Amniotic stem cell (primary cell): ENCODE measurements at places on chromosomes 4 and X.
A peak's percentile ranks its signal among the peaks of the same experiment; 100 is the strongest.

DNA sequence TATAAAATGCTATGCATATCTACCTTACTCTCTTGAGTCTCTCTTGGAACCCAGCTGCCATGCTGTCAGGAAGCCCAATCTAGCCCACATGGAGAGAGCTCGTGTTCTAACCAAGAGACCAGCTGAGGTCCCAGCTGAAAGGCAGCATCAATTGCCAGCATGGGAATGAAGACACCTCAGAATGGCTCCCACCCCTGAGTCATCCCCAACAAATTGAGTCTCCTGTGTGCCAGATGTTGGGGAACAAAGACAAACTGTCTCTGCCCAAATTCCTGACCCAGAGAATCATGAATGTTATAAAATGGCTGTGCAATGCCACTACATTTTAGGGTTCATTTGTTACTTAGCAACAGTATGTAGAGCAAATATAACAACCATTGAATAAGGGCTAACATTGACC is 105.2 kb upstream of the STX18 start:
- no peak for DNase-seq

GRCh38 chr4:115515366-115515765 is 401.9 kb upstream of the NDST4 start:
- DNase-seq: no peak

GRCh38 chr4:5027346-5027745 is 8.1 kb upstream of the CYTL1 start:
- no peak for DNase-seq

- DNase-seq: peak; percentile 10
These were observed 513.6 kb upstream of the PITX2 start for GRCh38 chr4:111136438-111136837.

DNA sequence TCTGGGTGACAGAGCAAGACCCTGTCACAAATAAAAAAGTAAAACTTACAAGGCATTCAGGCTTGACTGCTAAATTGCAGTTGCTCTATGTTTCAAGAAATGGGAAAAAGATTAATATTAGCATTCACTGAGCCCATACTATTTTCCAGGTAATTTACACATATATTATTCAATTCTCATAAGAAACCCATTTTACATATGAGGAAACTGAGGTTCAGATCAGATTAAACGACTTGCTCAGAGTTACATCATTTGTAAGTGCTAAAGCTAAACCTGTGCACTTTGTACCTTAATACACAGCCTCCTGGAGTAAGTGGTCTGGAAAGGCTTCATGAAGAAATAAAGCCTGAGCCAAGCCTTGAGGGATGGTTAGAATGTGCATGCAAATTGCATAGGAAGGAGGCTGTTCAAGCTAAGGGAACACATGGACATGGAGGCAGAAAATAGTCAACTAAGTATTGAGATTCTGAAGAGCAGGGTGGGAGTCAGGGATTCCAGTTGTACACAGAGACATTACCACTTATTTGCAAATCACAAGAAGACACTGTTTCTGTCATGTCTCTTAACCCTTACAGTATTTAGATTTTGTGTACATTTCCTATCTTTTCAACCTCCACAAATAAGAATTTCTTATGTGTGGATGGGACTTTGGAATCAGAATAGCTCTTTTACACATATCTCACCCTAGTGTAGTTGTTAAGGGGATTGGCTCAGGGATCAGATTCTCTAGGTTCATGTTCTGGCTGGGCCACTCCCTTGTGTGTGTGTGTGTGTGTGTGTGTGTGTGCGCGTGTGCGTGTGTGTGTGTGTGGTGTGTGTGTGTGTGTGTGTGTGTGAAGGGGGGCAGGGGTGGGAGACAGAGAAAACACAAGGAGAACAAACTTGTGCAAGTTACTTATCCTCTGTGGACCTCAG is 113.4 kb downstream of the TMEM164 start:
- DNase-seq: no peak

DNA sequence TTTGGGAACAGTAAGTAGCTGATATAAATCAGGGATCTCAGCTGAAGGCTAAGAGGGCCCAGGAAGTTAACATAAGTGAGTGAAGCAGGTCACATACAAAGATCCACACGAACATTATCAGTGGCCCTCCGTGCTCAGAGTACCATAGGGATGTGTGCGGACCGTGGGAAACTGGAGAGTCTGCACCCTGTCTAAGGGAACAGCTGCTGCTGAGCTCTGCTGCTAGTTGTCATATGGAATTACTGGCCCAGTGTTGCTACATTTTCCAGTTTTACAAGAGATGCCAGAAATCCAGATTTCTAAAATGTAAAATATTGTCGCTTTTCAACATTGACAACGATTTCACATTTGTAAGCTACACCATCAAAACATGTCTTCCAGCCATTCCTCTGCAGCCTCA is 90.5 kb downstream of the RTL5 start:
- DNase-seq: no peak

DNA sequence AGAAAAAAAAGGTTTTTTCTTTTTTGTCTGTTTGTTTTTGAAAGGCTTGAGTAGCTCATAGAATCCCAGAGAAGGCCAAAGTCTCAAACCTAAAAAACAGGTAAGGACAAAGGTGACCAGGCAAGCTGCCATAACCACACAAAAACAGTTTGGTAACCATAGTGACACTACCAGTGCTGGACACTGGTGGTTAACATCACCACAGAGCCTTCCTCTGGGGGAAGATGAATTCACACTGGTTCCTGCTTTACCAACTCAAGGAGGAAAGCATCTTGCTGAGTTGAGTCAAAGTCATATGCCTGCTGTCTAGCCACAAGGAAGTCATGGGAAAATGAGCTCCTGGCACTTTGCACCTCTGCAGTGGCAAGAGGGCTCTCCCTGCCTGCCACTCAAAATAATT is 32.5 kb downstream of the IDS start:
- no peak for DNase-seq

DNA sequence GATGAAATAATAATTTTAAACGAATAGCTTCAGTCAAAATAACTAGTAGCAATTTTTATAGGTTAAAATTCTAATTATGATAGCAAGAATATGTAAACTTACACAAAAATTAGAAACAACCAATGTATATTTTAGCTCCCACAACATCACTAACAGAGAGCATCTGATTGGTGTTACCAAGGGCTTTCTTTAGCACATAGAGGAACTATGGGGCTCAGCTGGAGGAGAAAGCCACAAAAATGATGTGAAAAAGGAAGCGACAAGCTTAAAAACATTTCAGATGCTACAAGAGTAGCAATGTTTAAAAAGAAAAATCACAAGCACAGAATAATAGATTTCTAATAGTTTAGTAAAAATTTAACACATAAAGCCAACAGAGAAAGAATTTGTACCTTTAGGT is 56.3 kb downstream of the ATP8A1 start:
- DNase-seq: no peak

GRCh38 chr4:174215961-174216680 is 67.3 kb downstream of the FBXO8 start:
- DNase-seq: no peak

DNA sequence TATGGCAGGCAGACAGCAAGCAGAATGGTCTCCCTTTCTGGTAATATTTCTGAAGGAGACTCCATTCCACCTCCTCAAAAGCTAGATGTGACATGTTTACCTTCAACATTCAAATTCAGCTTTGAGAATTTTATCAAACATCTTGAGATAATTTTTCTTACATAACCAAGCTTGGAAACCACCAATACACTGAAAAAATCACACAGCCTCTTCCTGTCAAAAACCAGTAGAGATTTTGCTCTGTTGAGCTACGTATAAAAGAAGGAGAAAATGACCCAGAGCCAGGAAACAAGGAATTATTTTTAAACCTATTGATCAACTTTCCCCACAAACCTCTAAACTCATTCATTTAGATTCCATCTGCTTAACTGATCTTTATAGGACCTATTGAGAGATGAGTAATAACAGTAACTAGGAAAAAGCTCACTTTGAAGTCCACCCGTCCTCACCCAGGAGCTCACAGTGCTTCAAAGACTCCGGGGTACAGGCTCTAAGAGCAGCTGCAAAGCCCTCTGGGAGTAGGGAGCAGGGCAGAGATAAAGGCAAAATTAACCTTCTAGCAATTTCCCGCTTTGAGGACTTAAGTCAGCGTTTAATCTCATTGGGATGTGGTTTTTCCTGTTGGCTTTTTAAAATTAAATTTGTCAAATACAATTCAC is 318.2 kb upstream of the RASGEF1B start:
- no peak for DNase-seq

DNA sequence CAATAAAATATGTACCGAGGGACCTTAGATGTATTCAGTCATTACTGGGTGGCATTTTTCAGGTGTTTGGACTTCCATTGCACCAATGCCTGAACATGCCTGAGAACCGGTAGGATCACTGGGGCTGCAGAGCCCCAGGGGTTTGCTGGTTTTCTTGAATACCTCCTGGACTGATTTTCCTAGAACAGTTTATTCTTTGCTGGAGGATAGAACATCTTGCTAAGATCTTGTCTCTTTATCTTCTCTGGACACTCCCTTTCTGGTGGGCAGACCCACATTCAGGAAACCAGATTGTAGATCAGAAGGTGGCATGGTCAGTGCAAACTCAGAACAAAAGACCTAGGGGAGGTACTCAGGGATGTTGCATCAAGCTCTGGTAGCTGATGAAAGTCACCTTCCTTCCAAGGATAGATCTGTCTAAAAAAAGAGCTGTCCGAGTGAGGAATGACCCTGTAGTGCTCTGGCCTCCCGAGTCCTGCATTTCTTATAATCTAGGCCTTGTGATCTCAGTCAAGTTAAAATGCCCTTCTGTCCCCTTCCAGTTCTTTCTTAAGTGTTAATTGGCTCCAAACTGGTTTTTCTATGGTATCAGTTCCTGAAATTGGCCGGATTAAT is 84.8 kb downstream of the CLDN34 start:
- no peak for DNase-seq

DNA sequence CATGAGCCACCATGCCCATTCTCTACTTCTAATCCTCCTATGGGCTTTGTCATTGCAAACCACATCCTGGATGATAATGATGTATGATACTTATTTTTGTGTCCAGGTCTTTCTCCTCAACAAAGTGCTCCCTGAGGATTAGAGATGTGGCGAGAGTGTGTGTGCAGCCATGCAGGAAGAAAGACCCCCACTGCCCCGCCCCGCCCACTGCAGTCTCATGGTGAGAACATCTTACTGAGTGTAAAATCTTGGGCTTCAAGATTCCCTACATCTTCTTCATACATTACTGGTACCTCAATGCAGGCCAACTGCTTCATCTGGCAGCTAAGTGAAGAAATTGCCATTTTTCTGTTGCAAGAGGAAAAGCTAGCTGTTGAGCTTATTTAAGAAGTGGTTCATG is 25.9 kb upstream of the MAP3K15 start:
- DNase-seq: no peak

DNA sequence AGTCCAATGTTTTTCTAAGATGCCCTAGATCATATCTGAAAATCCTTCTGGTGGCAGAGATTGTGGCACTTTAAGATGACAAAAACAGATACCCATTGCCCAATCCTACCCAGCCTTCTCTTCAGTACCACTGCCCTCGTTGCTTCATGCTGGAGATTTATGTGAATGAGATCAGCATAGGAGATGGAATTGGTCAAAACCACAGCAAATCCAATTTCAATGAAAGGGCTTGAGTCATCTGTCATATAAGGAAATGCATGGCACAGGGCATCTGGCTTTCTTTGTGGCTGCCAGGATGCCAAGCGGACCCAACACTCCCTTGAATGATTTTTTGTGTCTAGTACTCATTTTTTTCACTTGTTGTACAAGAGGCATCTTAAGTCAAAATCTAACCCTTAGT is 16.8 kb downstream of the AFF2 start:
- DNase-seq: no peak

- no peak for DNase-seq
These were observed 460.4 kb upstream of the DIAPH2 start for GRCh38 chrX:96224279-96224678.

DNA sequence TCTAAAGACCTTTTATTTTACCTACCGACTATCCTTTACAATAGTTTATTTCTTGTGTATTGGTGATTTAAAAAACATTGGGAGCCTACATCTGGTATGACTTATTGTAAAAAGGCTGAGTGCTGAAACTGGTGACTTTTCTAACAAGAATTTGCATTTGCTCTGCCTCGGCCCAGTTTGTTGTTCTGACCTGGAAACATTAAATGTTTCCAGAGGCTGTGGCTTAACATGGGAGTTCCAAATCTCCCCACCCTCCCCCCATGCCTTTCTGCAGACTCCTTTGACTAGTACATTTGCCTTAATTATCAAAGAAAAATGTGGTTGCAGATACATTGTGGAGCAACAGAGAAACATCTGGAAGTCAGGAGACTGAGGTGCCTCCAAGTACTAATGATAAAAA is 39.8 kb downstream of the SPCS3 start:
- DNase-seq: peak; percentile 43

- no peak for DNase-seq
These were observed 4.1 kb downstream of the PPA2 start for GRCh38 chr4:105469736-105470135.

- DNase-seq: no peak
These were observed 32.1 kb downstream of the HUWE1 start for GRCh38 chrX:53654376-53654775.

DNA sequence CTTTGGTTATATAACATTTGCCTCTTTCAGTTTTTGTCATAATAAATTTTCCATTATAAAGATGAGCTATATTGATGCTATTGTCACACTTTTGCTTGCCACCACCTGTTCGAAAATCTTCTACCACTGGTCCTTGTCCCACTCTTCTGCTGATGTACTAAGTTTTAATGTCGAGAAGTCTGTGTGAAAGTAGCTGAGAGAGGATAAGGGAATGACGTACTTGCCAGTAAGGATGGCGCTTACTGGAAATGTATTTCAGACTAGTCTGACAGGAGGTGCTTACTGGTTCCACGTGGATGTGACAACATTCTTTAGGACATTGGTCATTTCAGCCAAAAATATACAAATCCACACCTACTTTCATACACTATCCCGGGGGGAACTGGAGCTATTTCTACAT is 132.7 kb upstream of the NR3C2 start:
- DNase-seq: no peak
